ENCODE measurements at places on chromosomes 6 and 20.

- DNase-seq: peak; percentile 53
These were observed 1.5 kb downstream of the PABPC1L start for GRCh38 chr20:44911264-44911921.

DNA sequence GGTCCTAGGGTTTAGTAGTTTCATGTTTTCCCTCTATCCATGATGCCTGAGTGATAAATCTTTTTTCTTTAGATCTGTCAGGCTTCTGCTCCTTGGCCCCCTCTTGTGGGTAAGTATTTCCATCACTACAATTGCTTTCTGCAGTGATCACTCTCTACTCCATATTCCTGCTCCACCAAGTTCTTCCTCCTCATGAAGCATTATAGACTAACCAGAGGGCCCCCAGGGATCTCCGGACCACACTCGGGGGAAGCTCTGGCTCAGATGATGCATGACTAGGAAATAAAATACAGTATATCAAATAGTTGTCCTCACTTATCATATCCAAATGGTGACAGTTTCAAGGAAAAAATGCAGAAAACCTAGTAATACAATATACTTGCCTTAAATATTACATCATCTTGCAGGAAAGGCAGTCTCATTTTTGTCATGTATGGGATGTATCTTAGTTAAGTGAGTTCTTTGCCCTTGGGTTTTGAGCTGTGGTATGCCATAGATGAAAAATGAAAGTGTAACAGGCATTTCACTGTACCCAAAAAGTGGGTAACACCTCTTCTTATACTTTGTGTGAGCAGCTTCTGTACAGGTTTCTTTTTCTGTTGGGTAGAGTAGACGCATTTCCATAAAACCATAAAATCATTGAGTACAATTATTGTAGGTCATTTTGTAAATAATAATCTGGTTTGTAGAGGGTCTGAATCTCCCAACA lies 200.9 kb upstream of the EYA4 start:
- DNase-seq: peak; percentile 47

DNA sequence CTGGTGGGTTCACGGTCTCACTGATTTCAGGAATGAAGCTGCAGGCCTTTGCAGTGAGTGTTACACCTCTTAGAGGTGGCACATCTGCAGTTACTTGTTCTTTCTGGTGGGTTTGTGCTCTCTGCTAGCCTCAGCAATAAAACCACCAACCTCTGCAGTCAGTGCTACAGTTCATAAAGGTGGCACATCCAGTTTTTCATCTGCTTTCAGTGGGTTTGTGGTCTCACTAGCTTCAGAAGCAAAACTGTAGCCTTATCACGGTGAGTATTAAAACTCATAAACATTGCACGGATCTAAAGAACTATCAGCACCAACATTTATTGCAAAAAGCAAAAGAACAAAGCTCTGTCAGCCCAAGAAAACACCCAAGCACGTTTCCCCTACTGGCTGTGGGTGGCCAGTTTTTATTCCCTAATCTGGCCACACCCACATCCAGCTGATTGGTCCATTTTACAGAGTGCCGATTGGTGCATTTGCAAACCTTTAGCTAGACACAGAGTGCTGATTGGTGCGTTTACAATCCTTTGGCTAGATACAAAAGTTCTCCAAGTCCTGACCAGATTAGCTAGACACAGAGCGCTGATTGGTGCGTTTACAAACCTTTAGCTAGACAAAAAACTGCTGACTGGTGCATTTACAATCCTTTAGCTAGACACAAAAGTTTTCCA lies 3.4 kb upstream of the TMEM14C start:
- peak; percentile 45 for DNase-seq

DNA sequence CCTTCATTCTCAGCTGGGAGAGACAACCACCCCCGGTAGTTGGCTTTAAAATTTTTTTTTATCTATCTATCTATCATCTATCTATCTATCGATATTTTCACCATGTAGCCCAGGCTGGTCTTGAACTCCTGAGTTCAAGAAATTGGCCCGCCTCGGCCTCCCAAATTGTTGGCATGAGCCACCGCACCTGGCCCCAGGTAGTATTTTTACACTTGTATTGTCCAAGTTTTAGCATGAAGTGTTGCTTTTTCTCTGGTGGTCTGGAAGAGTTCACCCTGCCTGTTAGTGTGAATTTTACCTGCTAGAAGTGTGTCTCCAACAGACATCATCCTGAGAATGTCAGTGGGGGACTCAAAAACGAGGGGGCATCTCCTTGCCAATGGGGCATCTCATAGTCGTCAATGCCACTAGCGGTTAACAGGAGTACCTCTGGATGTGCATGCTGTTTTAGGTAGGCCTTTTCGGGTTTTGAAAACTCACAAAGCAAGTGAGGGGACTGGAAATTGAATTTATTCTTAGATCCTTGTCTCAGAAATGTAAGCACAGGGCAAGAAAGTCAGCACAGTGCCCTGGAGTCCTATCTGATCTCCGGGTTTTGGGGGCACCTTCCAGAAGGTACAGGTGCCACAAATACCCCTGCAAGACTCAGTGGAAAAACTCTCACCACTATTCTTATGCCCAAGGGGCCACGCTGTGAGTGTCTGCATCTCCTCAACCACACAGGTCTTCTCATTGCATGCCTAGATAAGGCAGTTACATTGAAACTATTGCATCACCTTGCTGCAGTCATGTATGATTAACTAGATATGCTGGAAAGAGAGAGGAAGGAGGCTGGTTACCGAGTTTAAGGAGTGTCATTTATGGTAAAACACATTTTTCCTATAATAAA lies 37.1 kb downstream of the TNFAIP3 start:
- peak; percentile 58 for DNase-seq

DNA sequence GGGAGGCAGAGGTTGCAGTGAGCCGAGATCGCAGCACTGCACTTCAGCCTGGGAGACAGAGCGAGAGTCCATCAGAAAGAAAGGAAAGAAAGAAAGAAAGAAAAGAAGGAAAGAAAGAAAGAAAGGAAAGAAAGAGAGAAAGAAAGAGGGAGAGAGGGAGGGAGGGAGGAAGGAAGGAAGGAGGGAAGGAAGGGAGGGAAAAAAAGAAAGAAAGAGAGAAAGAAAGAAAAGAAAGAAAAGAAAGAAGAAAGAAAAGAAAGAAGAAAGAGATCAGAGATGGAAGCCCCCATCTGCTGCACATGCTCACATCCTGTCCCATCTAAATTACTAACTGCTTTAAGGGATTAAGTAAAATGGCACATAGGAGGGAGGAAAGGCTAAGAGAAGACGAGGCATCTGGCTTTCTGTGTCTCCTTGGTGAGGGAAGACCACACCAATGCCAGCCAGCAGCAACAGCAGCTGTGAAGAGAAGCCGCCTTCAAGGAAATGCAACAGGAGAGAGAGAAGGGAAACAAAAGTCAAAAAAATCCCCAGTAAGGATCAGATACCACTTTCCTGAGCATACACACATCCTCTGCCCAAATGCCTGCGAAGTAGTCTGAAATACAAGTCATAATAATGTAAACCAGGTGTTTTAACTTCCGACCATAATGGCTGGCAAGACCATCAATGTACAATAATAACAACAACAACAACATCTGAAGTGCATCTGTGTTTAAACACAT lies 300.2 kb upstream of the JARID2 start:
- DNase-seq: no peak

DNA sequence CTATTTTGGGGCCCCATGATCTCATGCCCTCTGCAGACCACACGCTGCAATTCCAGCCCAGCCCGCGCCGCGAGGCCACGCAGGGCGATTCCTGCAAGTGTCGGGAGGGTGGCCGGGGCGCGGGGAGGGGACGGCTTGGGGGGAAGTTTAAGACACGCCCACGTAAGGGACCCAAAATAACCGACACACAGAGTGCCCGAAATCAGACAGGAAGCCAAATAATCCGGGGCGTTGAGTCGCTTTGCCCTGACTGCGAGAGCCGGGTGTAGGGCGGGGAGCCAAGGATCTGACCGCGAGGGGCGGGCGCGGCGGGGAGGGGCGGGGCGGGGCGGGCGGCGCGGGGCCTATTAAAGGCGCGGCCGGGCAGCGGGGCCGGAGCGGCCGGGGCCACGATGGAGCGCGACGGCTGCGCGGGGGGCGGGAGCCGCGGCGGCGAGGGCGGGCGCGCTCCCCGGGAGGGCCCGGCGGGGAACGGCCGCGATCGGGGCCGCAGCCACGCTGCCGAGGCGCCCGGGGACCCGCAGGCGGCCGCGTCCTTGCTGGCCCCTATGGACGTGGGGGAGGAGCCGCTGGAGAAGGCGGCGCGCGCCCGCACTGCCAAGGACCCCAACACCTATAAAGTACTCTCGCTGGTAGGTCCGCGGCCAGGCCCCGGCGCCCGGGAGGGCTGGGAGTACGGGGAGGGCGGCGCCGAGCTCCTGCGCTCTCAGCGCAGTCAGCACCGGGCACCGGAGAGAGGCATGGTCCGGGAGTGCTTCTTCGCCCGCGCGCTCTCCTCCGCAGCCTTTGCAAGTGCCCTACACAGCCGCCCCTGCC lies at the start of gene ENPP1:
ENPP1 (plus strand) TSS at position 377 of the 816 bp plus-strand sequence; CDS start at position 393, 16 bp downstream.
- peak; percentile 70 for DNase-seq

GRCh38 chr6:18209539-18210197 lies 54.4 kb downstream of the KDM1B start:
- DNase-seq: no peak

DNA sequence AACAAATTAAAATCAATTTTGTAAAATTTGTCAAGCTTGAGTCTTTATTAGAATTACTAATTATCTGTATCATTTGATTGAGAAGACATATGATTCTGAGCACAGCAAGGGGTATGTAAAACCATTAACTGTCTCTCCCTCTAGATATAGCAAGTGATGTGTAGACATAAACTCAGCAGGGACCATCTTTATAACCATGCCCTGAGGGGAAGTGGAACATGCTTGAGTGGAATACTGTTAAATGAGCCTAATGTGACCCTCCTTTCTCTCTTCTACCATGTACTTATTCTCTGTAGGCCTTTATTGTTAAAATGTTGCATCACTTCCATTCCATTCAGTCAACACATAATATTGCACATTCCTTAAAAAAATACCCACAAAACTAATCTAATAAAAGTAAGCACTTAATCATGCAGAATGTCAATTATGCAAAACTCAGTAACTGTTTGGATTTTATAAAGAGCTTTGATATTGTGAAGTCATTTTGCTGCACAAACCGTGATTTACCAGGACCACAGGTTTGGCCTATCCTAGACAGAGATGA lies 896.6 kb upstream of the MANEA start:
- no peak for DNase-seq

GRCh38 chr20:24840121-24840713 lies 108.9 kb upstream of the CST7 start:
- DNase-seq: no peak

DNA sequence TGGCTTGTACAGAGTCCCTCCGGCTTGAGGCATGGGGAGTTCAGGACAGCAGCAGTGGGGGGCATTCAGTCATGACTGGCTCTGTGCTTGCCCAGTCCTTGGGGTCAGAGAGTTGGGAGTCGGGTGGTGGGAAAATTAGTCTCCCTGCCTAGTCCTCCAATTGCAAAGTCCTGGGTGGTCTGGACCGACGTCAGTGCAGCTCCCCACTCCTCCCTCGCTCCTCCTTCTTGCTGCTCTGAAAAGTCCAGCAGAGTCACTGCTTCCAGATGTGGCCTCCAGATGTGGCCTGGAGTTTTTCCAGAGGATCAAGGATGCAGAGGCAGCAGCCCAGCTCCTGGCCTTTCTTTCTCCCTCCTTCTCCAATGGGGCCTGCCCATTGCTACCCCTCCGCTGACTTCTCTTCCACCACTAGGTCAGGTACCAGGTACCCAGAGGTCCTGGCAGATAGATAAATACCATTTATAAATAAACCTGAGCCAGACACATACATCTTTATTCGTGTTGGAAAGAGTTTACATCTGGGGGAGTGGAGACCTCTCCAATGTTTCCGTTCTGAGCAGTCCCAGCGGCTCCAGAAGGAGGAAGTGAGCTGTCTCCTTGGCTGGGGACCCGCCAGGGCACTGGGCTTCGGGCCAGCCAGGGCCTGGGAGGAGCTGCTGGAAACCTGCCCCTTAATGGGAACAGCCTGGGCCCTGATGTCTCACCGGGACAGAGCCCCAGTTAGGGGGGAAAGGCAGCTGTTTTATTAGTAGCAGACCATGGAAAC lies 49.0 kb upstream of the RNF24 start:
- DNase-seq: peak; percentile 99

Measured in fibroblast of mammary gland (primary cell).